ENCODE measurements at places on chromosomes 1 and 21.

GRCh38 chr1:24596401-24596880 lies 40.6 kb downstream of the NCMAP start:
- no peak for DNase-seq

DNA sequence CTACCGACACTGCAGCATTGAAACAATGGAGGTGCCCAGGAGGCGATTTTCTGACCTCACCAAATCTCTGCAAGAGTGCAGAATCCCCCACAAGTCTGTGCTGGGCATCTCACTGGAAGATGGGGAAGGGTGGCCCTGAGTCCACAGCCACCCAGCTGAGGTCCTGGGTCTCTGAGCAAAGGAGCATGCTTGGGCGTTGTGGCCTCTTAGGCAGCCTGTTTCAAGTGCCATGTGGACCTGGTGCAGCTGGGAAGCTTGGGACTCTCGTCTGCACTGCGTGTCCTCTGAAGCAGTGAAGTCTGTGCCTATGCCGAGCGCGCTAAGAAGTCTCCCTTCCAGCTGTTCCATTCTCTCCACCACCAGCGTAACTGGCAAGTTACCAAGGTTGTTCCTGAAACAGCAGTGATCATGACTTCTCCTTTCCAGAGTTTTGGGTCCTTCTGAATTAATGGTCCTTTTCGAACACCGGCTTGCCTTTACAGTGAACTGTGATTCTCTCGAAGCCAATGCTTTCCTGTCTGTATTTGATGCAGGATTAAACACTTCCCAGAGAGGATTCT lies 5.0 kb upstream of the PLA2G2C start:
- DNase-seq: no peak

DNA sequence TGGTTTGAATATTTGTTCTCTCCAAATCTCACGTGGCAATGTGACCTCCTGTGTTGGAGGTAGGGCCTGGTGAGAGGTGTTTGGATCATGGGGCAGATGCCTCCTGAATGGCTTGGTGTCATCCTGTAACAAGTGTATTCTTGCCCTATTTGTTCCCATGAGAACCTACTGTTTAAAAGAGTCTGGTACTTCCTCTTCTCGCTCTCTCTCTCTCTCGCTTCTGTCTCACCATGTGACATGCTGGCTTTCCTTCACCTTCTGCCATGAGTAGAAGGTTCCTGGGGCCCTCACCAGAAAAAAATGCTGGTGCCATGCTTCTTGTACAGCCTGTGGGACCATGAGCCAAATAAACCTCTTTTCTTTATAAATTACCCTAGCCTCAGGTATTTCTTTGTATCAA lies 8.4 kb upstream of the PAXBP1 start:
- no peak for DNase-seq

DNA sequence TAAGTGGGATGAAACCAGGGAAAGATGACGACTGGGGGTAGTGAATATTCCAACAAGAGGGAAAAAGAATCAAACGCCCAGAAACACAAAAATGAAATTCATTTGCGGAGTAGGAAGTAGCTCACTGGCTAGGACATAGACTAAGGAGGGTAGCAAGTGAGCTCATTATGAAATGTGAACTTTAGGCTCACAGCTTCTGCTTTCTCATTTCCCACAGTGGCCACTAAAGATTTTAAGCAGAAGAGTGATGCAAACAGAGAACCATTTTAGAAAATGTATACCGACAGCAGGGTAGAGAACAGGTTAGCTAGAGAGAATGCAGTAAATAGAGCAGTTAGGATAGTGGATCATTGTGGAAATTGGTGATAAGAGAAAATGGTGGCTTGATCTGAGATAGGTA lies 3.5 kb downstream of the CD48 start:
- no peak for DNase-seq

DNA sequence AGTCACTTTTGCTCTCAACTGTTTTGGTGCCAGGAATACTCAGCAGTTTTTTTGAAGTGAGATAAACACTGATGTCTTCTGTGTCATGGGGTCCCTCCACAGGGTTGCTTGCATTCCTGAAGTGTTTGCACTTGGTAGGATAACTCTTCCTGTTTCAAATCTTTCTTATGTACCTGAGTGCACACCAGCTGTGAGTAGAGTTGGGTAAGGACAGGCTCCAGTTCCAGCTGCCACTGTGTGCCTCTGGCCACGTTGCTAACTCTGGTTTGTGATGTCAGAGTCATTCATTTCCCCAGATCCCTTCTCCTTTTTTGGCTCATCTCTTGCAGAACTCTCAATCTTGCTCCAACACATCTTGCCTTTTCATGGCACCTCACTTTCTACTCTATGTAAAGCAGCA lies 356.3 kb upstream of the B3GALT2 start:
- no peak for DNase-seq

GRCh38 chr1:76496871-76497270 lies 370.4 kb upstream of the ST6GALNAC5 start:
- no peak for DNase-seq

GRCh38 chr1:201759194-201759815 lies 69.7 kb upstream of the IPO9 start:
- DNase-seq: no peak

GRCh38 chr1:205656236-205656635 lies 24.1 kb downstream of the SLC45A3 start:
- no peak for DNase-seq

- no peak for DNase-seq
Measured at GRCh38 chr1:11793819-11794218, 11.9 kb downstream of the MTHFR start.

DNA sequence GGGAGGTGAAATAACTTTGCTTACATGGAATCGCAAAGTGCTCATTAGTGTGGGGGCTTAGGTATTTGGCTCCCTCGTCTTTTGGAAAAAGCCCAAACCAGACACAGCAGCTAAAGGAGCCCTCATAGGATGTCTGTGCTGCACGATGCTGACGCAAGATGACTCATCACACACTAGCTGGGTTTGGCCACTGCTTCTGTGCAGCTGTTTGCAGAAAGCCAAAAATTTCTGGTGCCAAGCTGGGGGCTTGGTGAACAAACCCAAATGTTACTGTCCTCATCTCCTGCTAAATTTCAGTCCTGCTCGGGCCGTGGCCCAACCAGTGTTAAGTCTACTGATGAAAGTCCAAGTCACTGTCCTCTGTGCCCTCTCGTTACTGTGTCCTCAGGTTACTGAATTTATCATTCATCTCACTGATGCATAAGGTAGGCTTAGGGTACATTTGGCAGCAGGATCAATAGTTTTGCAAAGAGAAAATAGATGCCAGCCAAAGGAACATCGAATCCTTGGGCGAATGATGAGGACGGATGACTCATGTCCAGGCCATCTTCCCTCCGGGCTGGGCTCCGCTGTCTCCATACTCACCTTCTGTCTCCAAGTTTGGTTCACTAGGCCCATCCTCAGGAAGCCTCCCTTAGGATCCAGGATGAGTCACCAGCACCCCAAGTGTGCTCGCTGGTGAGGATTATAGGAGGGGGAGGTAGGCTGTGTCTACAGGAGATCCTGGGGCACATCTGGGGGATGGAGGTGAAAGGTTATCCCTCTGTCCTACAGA lies 177.7 kb downstream of the ADSS2 start:
- DNase-seq: no peak
